ENCODE measurements at places on chromosomes 7 and 10.

- DNase-seq = no peak
Measured at GRCh38 chr7:46239846-46240245, 318.8 kb upstream of the IGFBP3 start.

- no peak for DNase-seq
Measured at GRCh38 chr7:74582447-74583039, 75.0 kb upstream of the GTF2I start.

GRCh38 chr7:97024209-97025129, at the start of gene DLX5:
DLX5 (minus strand) TSS chr7:97024831; CDS start chr7:97024623, 208 bp downstream.
- DNase-seq = no peak

DNA sequence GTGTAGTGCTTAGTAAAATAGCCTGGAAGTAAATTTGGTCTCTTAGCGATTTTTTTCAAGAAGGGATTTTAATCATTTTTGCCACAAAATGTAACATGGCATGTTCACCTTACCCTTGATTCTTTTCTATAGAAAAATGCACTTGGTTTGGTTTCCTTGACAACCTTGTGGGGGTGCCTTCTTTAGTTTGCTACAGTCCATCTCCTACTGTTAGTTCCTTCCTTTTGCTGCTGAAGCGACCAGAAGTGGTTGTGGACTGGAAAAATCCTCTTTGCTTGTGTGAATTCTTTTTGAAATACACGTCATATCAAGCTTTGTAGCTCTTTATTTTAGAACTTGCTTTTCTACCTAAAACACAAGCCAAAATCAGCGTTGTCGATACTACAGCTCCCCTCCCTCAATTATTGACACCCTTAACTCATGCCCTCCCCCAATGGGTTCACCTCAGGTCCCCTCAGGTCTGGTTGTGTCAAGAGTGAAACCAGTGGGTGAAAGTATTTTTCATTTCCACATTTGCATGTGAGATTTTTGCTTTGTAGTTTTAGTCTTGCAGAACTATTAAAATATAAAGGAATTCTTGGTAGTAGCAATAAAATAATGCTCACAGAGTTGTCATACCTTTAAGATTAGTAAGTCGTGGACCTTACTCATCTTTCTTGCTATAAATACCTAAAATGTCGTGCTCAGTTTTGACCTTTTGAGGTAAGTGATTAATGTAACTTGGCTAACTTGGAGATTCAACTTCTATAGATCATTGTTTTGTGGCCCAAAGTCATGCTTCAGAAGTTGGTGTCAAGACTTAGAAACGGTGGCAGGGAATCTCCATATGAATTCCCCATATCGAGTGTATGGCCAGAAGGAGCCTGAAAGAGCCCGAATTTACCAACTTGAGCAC, 1.5 kb downstream of the ACTR3B start:
- DNase-seq = no peak

DNA sequence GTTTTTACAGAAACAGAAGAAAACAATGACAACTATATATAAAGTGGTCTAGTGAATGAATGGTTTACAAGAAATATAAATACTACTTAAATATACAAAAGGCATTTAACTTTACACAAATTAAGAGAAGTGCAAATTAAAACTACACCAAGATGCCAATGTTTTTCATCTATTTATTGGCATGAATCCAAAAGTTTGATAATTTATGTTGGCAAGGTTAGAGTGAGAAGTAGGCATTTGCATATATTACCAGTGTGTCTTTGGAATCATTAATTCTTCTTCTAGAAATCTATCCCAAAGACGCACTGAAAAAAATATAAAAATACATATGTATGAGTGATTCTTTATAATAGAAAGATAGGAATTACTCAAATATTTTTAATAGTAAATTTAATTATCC, 457.4 kb downstream of the MDFIC start:
- no peak for DNase-seq

GRCh38 chr7:155312633-155313032, 15.0 kb downstream of the INSIG1 start:
- no peak for DNase-seq

GRCh38 chr10:22344781-22345300, 455 bp upstream of the SPAG6 start:
- no peak for DNase-seq

DNA sequence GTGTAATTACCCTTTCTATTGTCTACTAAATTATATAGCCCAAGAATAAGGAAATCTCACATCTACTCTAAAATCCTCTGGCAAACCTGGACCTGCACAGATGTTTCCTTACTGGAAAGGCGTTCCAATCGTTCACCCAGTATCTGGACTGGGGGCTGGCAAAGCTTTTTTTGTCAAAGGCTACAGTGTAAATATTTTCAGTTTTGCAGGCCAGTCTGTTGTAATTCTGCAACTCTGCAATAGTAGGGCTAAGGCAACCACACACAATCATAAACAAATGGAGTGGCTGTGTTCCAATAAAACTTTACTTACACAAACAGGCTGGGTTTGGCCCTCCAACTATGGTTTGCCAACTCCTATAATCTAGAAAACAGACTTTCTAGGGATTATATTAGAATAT, 56.2 kb downstream of the GLI3 start:
- DNase-seq = no peak

DNA sequence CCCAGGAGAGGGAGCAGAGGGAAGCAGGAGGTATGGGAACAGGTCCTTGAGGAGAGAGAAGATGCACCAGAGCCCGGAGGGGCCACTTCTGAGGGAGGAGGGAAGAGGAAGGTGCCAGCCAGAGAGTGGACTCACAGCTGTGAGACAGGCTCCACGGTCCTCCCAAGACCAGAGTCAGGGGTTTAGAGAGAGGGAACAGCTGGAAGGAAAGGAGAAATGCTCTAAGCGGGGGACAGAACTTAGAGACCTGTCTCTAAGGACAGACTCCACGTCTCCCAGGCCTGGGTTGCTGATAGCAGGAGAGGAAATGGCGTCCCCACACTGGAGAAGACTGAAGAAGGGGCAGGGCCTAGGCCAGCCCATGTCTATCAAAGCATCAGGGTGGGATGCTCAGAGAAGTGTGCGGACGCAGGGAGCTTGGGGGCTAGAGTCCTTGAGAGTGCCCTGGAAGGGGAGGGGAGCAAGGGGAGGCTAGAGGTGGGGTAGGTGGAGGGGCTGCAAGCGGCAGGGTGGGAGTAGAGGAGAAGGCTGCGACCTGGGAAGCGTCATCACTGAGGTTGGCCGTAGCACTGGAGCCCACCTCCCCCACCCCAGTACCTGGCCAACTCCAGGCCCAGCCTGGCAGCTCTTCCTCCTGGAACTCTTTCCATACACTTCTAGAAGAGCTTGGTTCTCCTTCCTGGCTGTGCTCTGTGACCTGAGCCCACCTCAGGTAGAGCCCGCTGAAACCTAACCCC, 25.6 kb upstream of the GRID1 start:
- DNase-seq = no peak

GRCh38 chr7:30074422-30075030, 46.3 kb downstream of the PLEKHA8 start:
- DNase-seq = no peak

- DNase-seq = peak; percentile 82
Measured at GRCh38 chr10:13717936-13718772, 131.4 kb downstream of the PRPF18 start.

GRCh38 chr10:1197384-1197783, 141.2 kb downstream of the WDR37 start:
- no peak for DNase-seq
